ENCODE measurements at places on chromosomes 16 and 17. TPM values are rescaled to one million over a fixed set of nuclear protein-coding genes. Genes with fewer than 3 reads are reported as not detected.

DNA sequence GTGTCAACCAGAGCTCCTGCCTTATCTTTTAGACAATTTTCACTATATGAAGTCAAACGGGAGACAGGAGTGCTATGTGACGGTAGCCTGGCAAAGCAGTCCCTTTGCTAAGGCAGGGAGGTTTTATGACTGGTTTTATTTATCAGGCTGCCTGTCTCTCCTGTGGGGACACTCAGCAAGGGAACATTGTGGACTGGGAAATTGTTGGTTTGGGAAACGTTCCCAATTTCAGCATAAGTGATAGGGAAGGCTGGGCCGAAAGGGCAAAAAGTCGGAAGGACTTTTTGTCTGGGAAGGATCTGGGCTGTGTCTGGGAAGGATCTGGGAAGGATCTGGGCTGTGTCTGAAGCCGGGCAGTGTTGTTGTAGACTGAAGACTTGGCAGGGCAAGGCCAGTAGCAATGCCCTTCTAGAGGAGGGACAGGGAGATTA is 211.2 kb downstream of the PARN start:
- H3K27me3 ChIP-seq: no peaks in the 10 kb centered on the region
- H3K27ac ChIP-seq: no peak overlapping the region
- peaks cover 33% of the 10 kb centered on the region for H3K36me3 ChIP-seq
- H3K4me3 ChIP-seq: no peak overlapping the region

DNA sequence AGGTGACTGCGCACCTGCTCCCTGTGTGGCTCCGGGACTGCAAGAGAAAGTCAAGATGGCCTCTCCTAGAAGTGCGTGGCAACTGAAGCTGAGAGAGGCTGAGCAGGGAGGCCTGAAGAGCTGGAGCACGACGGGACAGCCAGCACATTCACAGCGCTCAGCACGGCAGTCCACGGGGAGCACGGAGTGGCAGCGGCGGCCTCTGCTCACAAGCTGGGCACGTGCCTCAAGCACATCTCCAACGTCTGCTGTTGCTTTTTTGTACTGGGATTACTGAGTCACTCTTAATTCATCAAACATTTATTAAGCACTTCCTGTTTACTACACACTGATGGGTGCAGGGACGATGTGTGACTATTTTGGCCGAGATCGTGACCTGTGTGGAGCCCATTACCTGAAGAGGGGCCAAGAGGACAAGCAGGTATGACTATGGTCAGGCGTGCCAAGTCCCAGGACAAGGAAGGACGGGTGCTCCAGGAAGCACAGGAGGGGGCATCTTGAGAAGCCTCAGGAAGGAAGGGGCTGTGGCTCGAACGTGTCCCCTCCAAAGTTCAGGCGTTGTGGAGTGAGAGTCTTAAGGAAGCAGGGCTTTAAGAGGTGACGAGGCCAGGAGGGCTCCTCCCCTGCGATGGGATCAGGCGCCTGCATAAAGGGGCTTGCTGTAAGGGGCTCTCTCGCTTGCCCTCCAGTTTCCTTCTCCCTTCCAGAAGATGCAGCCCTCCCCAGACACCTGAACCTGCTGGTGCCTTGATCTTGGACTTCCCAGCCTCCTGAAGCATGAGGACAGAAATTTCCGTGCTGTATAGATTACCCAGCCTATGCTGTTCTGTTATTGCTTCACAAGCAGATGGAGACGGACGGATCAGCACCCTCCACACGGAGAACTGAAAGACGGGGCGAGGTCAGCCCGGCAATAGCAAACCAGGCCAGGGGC is 105.8 kb downstream of the ADCY9 start:
- H3K27me3 ChIP-seq: no peaks in the 10 kb centered on the region
- H3K4me1 ChIP-seq: peaks cover 38% of the 10 kb centered on the region
- no peak overlapping the region for H3K4me3 ChIP-seq
- H3K27ac ChIP-seq: no peak overlapping the region

KRTAP4-9 gene
- 0.53 TPM for total RNA-seq

EPX gene
- total RNA-seq: not detected

RPL27 gene
- total RNA-seq: 1,212 TPM

TMEM106A gene
- total RNA-seq: 15.5 TPM

Measured in HFFc6 (cell line).